ENCODE measurements at places on chromosomes 3 and 15.

- no peak for DNase-seq
Measured at GRCh38 chr3:146803745-146804144, 198.6 kb upstream of the PLSCR5 start.

DNA sequence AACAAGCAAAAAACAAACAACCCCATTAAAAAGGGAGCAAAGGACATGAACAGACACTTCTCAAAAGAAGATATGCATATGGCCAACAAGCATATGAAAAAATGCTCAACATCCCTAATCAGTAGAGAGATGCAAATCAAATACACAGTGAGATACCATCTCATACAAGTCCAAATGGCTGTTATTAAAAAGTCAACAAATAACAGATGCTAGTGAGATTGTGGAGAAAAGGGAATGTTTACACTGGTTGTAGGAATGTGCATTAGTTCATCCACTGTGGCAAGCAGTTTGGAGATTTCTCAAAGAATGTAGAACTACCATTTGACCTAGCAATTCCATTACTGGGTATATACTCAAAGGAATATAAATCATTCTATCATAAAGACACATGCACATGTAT is 44.5 kb downstream of the RIOX2 start:
- no peak for DNase-seq

DNA sequence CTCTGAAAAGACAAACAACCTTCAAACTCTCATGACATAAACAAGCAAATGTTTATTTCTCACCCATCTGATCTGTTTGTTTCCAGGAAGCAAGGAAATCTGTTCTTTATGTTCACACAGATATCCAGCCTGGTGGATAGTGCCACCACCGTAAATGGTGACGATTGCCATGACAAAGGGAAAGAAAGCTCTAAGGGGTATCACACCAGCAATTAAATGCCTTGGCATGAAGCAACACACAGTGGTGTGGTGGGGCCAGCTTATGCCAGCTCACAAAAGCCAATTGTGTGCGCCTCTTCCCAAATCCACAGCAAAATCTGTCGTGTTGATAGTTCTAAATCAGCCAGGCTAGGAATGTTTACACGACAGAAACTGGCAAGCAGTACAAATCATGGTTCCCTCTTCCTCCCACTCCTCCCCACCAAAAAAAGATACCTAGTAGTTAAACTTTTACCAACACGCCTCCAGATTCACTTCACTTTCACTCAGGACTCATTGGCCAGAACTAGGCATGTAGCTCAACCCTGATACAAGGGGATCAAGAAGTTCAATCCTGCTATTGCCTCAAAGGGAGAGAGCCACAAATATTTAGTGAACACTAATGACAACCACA is 189.2 kb upstream of the SLCO3A1 start:
- no peak for DNase-seq

DNA sequence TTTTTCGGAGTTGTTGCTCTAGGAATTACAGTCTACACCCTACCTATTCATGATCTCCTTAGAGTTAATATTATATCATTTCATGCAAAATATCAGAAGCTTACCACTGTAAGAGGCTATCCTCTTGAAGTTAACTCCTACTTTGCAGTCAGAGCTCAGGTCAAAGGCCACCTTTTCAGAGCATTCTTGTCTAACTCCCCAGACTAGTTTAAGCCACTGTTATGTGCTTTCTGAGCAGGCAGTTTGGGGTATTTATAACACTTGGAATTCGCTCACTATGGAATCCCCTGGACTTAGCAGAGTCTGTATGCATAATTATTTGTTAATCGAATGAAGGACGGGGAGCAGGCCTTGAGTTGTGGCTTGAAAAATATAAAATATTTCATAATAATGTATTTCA is 21.7 kb downstream of the MED12L start:
- DNase-seq, result no peak

- no peak for DNase-seq
Measured at GRCh38 chr3:64234571-64234970, 9.3 kb upstream of the PRICKLE2 start.
